ENCODE measurements at places on chromosomes 3 and 15. TPM values are rescaled to one million over a fixed set of nuclear protein-coding genes. Genes with fewer than 3 reads are reported as not detected.

GRCh38 chr3:54518011-54518675 is 395.8 kb downstream of the CACNA2D3 start:
- H3K36me3 ChIP-seq = peaks cover 8% of the 10 kb centered on the region
- H3K27me3 ChIP-seq = no peaks in the 10 kb centered on the region
- DNase-seq = no peak
- H3K4me1 ChIP-seq = no peaks in the 10 kb centered on the region
- no peak overlapping the region for H3K4me3 ChIP-seq

CX3CR1 gene
- 0.37 TPM for total RNA-seq

C3orf85 gene
- not detected for total RNA-seq

DNA sequence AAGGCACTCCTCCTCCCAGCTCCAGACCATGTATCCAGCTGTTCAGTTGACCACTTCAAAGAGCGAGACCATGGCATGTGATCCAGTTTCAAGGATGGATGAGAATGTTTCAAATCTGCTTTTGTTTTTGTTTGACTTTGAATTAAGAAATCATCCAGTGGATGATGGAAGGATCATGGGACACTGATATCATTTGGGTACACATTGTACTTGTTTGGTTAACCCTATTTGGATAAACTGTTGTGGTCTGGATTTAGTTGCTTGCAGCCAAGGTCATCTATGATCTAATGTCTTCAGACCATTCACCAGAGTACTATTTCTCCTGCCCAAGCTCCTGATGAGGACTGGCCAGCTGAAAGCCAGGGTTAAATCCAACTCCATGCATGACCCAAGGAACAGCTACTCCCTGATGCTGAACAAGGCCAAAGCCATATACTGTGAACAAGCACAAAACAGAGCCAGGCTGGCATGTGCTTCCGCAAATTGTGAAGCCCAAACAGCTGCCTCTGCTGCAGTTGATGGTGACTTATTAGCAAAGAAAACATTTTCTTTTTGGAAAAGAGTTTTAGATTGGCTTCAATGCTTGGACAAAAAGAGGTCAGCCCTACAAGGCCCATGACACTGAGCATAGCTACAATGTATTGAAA is 5.2 kb upstream of the ADAMTS17 start:
- no peak for DNase-seq
- H3K27ac ChIP-seq = no peak overlapping the region
- peaks cover 15% of the 10 kb centered on the region for H3K4me1 ChIP-seq
- H3K4me3 ChIP-seq = no peak overlapping the region

GLDN gene
- total RNA-seq = 0.77 TPM

DNA sequence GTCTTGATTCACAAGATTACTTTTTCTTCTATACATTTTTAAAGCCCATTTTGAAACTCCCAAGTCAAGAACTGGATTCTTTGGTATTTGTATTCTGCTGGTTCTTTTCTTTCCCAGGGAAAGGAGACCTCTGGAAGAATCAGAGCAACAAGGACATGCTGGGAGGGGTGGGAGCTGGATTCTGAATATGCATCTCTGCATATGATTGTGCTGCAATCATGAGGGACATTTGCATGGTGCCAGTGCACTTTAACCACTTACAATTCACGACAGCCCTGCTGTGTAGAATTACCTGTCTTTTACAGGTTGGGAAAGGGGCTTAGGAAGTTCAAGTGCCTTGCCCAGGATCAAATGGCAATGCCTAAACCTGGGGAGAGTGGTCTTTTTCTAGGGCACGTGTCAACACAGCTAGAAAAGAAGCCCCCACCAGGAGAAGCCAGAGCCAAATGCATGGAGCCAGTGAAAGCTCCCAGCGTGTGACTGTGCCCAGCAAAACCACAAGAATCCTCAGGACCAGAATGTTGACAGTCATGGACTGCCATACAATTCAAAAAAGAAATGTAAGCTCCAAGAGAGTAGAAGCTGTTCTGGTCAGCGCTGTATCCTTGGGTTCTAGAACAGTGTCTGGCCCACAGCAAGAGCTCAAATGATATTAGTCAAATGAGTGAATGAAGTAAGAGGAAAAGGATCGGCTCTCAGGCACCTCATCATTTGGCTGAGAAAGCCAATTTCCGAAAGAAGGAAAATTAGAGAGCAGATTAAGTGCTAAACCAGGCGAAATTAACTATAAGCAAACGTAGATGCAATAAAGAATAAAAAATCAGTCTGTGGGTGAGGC is 84.5 kb upstream of the MEF2A start:
- peaks cover 11% of the 10 kb centered on the region for H3K27me3 ChIP-seq
- no peak overlapping the region for H3K4me3 ChIP-seq
- H3K27ac ChIP-seq = no peak overlapping the region
- DNase-seq = no peak
- no peaks in the 10 kb centered on the region for H3K36me3 ChIP-seq

GRCh38 chr15:86772369-86773059 is 692.8 kb downstream of the AGBL1 start:
- DNase-seq = no peak
- H3K27me3 ChIP-seq = no peaks in the 10 kb centered on the region
- no peaks in the 10 kb centered on the region for H3K4me1 ChIP-seq

All from WTC11 (cell line).